Stomach (tissue), 19 donors: ENCODE measurements at places on chromosomes 5 and 9. TPM values are rescaled to one million over a fixed set of nuclear protein-coding genes. Genes with fewer than 3 reads are reported as not detected.

DNA sequence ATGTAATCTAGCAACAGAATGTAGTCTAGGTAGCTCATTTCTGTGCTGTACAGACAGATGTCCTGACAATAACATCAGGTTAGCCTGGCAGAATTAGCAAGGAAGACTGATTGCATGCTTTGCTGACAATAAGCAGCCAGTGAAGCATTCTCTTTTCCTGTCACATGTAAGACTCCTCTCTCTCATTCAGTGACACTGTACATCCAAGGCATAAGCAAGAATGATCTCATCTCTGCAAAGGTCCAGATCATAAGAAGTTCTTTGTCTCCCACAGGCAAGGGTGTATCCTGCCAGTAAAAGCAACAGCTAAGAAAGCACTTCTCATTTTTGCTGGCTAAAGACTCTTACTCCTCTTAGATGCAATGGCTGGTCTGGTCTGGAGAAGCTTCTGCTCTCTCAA, 861.8 kb downstream of the TAF11L14 start:
- no peak for DNase-seq

GRCh38 chr9:33230756-33231622, 9.0 kb upstream of the SPINK4 start:
- no peak for DNase-seq

Gene AQP7
- 3.9 TPM for total RNA-seq

GRCh38 chr5:177494346-177495195, 2.8 kb downstream of the PDLIM7 start:
- peak; percentile 47 for DNase-seq
